ENCODE measurements at places on chromosomes 2 and 18.

- DNase-seq: no peak
Measured at GRCh38 chr2:157325786-157326185, at the start of gene ERMN. Gene ERMN, minus strand, starts transcription at chr2:157325824. Its CDS starts 182 bp downstream, at chr2:157325642.

GRCh38 chr2:88058191-88058590 is 2.6 kb upstream of the KRCC1 start:
- no peak for DNase-seq

- DNase-seq: peak; percentile 69
Measured at GRCh38 chr2:206211657-206212255, 52.1 kb downstream of the EEF1B2 start.

GRCh38 chr2:199228887-199229819 is 228.6 kb downstream of the SATB2 start:
- peak; percentile 89 for DNase-seq

DNA sequence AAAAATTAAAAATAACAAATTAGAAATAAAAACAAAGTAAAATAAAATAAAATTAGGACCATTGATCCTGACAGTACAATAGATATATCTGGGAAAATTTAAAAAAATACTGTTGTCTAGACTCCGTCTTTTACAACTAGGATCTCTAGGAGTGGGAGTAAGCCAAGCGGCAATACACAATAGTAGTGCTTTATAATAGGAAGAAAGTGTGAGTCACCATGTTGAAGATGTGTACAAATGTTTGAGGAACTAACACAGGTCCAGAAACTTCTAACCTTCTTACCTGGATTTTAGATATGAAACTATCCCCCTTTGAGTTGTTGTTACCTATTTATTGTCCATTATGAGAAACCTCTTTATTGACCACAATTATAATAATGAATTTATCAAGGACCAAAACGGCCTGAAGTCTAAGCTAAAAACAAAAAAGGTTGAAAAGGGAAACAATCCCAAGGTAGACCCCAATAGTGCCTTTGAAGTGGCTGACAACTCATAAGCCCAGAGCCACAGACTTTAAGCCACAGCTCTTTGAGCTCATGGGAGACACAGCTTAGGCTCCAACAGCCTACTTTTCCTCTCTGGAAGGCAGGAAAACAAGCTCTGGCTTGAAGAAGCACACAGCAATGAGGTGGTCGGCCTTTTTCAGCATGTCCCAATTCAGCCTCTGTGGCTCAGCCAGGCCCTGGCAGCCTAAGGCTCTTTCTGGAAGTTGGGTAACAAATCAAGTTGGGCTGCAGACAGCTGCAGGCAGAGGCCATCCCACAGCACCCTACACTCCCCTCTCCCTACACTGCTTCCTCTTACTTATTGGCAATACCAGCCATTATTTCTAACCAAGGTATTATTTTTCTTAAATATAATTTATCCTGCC is 62.9 kb downstream of the AQP4 start:
- no peak for DNase-seq

DNA sequence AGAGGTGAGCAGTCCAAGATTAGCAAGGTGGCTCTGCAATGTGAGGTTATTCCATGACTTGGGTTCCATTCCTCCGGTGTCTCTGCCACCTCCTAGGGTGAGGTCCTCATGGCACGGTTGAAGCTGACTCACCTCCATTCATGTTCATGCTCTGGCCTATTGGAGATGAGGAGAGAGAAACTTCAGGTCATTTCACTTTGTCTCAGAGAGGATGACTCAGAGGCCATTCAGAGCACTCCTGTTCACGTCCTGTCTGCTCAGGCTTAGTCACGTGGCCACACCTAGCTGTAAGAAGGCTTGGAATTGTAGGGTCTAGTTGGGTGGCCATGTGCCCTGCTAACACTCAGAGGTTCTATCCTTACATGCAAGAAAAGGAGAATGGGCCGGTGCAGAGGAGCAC is 67.5 kb upstream of the MBOAT2 start:
- peak; percentile 24 for DNase-seq

DNA sequence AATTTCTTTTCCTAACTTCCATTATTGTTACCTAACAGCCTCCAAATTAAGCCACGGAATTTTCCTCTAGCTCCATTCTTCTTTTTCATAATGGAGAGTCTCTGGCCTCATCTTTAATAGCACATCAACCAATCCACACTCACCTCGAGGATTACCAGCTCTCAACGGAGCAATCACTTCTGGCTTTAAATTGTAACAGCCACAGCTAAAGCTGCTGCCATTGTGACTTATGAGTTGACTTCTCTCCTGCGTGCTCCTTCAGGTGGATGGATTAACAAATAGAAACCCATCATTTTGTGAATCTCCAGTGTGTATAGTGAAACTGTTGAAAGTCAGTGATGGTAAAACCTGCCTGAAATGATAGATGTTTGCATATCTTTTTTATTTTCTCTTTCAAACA is 24.9 kb upstream of the SLC5A7 start:
- no peak for DNase-seq

- no peak for DNase-seq
Measured at GRCh38 chr2:212177724-212178123, 360.9 kb downstream of the ERBB4 start.

GRCh38 chr2:238913931-238914647 is 66.2 kb downstream of the TWIST2 start:
- DNase-seq: no peak

DNA sequence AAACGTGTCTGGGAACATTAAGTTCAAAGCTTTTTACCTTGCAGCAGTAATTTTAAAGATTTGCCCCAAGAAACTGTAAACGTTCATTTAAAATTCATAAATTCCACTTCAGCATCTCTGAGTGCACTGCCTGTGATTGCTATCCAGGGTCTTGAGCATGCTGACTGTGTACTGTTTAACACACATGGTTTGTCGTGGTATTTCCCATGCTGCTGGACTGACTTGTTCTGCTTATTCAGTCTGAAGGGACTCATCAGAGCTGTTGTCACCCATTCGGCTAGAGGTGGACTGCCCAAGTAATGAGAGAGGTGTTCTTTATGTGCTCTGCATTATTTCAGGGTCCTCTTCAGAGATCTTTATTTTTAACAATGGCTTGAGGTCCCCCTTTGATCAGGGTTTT is 53.1 kb downstream of the RHBDD1 start:
- no peak for DNase-seq

DNA sequence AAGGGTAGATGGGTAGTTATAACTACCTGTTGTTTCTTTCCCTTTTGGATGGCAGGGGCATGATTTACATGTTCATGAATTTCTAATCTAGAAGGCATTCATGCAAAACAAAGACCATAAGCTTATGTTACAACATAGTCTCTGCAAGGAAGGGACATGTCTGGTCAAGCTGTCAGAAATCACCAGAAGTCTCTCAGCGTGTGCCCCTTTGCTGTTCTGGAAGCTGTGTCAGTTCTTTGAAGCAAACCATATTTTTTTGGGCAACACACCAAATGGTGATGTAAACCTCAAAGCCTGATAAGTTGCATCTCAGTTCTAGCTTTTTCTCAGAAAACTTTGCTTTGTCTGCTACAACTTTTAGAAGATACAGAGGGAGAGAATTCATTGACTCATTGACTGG is 173.5 kb upstream of the CTAGE1 start:
- DNase-seq: peak; percentile 48

DNA sequence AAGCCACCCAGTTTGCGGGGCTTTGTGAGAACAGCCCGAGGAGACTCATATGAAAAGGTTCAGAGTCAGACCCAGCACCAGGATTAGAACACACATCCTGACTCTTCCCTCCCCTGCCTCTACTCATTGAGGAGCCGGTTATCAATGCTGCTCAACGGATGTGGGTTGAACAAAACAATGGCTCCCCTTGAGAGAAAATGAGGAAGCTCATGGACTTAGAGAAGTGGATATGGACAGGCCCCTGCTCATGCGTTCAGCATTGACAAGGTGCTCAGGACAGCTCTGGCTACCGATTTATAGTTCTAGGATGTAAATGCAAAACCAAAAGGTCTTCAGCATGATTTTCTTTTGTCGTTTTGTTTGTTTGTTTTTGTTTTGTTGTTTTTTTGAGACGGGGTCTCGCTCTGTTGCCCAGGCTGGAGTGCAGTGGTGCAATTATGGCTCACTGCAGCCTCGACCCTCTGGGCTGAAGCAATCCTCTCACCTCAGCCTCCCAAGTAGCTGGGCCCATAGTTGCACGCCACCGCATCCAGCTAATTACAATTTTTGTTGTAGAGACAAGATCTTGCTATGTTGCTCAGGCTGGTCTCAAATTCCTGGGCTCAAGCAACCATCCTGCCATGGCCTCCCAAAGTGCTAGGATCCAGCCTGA is 32.0 kb upstream of the AGAP1 start:
- no peak for DNase-seq

DNA sequence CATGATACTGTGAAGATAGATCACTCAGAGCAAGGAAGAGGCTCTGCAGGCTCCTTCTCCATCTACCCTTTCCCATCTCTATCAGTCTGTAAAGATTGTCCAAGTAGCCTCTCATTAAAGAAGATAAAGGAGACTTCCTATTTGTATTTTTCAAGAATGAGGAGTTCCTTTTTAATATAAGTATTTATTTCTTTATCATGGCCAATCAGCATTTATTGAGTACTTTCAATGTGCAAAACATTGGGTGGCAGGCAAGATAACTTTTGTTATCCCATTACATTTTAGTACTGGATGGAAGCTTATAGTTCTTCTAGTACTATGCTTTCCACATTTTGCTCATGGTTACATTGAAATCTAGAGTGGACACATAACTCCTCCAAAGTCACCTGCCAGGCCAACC is 3.6 kb upstream of the PDE11A start:
- DNase-seq: no peak

DNA sequence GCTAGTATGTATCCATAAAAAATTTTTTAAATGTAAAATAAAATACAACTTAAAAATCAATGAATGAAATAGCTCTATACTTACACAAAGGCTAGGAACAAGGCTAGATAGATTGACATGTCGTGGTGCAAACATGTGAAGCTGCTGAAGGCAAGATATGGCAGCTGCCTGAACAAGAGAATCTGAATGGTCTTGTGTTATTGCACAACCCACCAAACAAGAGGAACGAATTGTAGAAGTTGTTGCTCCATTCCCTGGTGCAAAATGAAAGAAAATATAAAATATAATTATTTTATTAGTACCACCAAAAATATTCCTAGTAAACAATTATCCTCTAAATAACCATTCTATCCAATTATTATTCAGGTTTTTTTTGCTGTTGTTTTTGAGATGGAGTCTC is 46.4 kb downstream of the HEATR5B start:
- DNase-seq: no peak

DNA sequence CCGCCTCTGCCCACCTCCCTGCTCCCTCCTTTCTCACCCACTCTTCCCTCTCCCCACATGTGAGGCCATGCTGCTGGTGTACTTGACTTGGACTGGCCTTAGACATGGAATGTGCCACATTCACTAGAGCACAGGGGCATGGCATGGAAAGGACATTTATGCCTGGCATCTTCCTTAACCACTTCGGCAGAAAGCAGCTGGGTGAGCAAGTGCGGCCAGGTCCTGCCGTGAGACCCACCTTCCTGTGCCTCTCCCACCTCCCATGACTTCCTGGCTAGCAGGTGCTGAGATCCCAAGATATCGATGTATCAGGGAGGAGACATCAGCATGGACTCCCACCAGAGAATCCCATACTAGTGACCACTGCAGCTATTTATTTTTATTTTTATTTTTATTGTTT is 13.0 kb downstream of the GPR55 start:
- no peak for DNase-seq

DNA sequence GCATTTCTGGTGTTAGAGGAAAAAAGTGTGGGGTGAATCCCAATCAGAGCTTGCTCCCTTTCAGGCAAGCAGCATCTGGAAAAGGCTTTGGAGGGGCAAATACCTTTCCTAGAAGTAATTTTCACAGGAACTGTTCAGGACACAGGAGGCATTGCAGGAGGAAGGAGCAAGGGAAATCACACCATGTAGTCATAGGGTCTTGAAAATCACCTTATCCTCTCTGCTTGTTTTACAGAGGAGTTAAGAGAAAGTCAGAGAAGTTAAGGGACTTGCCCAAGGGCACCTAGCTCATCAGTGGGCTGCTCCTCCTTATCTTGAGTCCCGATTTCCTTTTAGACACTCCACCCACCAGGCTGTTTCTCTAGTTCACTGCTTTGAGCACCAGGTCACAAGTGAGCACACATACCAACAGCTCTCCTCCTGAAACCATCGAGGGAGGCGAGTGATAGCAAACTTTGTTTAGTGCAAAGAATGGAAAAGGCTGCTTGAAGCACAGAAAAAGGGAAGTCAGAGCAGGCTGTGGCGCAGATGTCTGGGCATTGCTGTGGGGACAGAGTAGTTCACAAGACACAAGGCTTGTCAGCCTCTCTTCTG is 89.2 kb upstream of the CXCR4 start:
- no peak for DNase-seq

GRCh38 chr2:224799691-224800090 is 83.5 kb upstream of the CCDC195 start:
- no peak for DNase-seq

DNA sequence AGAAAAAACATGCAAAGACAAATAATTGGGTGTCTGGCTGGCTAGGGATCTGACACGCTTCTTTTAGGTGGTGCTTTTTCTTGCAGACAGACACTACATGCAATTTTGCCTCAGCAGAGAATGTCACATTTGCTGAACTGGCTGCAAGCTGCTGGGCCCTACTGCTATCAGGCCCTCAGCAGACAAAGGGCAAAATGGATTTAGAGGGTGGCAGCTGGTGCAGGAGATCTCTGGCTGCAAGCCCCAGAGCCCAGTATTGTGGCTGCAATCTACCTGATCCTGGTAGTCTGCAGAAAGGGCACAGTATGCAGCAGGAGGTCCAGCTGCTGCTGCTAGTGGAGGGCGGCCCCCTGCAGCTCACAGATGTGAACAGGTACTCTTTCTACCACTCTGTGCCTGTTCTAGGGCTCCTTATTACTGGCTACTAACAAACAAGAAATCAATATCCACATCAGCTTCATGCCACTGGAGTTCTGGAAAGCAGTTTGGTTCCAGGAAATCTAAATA is 796.7 kb upstream of the CELF4 start:
- no peak for DNase-seq

DNA sequence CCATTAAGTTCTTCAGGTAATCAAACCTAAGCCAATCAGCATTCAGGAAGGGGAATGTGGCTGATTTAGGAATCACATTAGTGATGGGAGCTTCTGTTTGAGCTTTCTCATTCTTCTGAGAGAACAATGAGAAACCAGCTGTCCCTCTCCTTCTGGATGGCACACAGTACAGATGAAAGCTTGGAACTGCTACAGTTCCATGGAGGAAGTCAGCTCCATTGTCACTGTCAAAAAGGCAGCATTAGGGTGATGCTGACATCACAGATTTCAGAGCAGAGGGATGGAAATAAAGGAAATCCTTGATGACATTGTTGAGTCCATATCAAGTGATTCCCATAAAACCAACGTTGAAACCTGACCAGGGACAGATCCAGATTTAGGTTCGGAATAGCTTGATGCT is 36.1 kb upstream of the ACYP2 start:
- DNase-seq: no peak

DNA sequence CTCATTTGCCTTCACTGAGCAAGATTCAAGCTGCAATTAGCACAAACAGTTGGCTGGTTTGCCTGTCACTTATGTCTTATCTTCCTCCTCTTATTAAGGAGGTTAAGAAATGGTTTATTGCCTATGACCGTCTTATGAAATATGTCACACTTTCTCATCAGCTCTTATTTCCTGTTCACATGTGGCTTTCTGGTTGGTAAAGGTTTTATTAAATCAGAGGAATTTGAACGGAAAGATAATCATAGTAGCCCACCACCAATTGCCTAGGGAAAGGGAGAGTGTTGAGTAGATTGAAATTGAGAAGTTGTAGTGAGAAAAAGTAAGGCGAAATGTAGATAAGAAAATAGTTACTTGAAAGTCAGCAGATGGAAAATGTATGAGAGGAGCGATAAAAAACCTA is 4.2 kb upstream of the IL1R1 start:
- peak; percentile 29 for DNase-seq

- DNase-seq: no peak
Measured at GRCh38 chr18:57150828-57151227, 3.9 kb downstream of the BOD1L2 start.
